Activated T-helper 1 cell treated with anti-CD3 and anti-CD28 coated beads, Interleukin-2, amount 50 U/mL, for 16 hours (primary cell): ENCODE measurements at places on chromosomes 3 and 15.
A peak's percentile ranks its signal among the peaks of the same experiment; 100 is the strongest.

GRCh38 chr3:17811646-17812045 is 69.2 kb upstream of the TBC1D5 start:
- no peak for DNase-seq

GRCh38 chr3:164477403-164477802 is 600.9 kb downstream of the SI start:
- no peak for DNase-seq

DNA sequence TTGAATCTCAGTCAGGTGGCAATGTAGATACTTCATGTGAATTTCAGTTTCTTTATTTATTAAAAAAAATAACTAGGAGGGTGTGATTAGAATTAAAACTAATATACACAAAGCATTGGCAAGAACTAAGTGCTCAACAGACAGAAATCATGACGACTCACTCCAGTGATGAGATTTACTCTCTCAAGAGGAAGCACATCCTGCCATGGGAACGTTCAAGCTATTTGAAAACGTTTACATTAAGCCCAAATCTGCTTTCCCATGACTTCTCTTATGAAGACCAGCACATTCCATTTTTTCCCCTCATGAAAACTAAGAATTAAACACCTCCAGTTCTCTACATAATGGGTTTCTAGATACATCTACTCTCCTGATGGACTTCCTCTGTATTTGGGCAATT is 8.5 kb downstream of the WDR53 start:
- DNase-seq = no peak

DNA sequence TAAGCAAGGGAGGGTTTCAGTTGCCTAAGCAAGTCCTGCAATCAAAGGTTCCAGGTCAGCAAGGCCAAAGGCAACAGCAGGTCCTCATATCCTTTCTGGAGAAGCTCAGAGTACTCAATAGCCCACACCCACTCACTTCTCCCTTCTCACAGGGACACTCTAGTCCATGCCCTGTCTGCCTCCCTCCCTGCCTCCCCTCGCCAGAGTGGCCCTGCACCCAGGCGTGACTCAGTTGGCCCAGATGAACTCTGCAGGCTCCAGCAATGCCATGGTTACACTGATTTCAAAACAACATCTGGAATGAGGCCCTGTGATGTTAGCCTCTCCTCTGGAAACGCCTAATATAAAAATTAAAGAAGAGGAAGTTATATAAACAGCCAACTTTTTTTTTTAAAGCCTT is 32.9 kb downstream of the IL16 start:
- DNase-seq = no peak

- no peak for DNase-seq
Observed at GRCh38 chr3:178054471-178054870, 481.8 kb upstream of the KCNMB2 start.

DNA sequence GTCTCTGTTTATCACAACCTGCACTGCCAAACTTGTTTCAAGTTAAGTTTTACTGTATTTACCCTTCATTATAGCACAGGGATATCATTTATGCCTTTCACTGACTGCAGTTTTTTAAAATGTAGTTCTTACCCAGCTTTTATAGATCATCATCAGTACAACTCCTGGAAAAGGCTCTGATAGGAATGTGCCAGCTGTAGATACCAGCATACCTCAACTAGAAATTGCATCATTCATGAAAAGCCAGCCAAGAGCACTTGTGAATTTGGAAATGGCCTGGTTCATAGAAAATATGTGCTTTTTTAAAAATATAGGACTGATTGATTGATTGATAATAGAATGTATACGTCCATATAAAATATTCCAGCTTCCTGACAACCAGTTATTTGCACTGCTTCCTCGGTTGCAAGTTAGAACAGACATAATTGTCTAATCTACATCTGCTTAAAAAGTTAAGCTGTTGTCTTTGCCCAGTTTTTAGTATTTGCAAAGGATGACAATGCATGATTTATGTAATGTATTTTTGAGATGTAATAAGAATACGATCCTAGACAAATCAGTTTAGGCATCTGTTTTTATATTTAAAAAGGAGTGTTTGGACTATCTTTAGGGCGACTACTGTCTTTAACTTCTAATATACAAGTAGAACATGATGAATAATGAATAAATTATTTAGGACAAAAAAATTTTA is 58.5 kb downstream of the DCUN1D1 start:
- no peak for DNase-seq

GRCh38 chr3:115436767-115437301 is 186.5 kb upstream of the GAP43 start:
- DNase-seq = no peak

DNA sequence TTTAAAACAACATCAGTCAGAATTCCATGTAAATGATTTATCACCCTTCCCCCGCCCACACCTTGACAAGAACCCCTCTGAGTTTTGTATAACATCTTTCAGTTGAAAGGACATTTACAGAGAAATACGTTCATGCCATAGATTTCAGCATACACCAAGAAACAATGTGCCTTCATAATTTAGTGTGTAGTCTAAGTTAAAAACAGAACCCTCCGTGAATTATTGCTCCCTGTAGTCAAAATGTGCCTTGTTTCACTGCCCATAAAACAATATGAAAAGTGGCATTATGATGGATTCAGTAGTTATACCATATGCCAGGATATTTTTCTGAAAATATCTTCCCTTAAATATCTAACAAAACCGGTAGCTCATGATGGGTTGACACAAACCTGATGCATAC is 953.9 kb downstream of the GBE1 start:
- DNase-seq = no peak

GRCh38 chr3:107432013-107432515 is 54.8 kb downstream of the CCDC54 start:
- no peak for DNase-seq

DNA sequence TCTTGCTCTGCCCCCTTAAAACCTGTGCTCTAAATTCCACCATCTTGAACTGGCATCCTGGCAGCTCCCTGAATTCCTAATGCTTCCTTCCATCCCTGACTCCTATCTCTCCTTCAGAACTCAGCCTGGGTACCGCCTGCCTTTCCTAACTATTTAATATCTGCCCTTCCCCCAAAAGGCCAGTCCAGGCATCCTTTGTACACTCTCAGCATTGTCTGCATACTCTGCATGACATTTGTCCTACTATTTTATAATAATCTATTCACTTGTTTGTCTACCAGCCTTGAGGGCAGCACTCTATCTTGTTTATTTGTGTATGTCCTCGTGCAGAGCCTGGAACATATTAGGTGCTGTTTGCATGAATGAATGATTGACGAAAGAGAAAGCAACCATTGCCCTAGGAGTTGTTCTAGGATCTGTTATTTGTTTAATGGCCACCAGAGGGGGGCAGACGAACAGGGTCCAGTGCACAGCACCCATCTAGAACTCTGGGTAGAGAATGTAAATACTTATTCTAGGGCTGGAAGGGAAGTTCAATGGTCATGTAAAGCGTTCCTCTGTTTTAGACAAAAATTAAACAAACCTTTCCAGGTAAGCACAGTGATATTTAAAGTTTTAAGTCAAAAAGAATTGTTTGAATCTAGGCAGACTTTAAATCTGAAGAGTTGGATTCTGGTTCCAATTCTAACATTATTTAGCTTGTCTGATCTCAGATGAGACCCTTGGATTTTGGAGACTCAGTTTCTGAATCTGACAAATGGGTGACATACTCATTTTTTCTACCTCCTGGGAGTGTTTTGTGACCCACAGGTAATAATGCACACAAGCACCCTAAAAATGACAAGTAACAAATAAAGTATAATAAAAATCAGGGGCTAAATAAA is 125.8 kb upstream of the GALNT15 start:
- peak; percentile 9 for DNase-seq

GRCh38 chr3:156373095-156373494 is 181.8 kb downstream of the SSR3 start:
- DNase-seq = no peak

DNA sequence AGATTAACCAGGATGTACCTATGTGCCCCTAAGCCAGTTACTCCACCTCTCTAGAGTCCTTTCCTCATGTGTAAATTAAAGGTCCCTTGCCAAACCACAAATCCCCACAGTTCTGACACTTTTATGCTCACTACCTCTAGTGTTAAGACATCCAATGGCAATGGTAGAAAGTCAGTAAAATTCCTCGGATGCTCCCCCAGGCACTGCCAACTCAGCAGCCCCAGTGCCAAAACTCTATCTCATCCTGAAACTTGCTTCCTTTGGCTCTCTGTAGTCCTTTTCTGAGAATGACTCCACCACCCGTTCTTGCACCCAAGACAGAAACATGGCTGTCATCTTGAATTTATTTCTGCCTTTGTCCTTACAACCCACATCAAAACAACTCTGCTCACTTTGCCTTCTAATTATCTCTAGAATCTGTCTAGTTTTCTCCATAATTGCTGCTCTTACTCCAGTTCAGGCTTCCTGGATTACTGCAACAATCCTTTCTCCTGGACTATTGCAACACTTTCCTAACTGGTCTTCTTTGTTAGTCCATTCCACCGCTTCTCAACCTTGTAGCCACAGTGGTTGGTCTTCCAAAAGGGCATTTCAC is 41.6 kb downstream of the MB21D2 start:
- no peak for DNase-seq

- DNase-seq = no peak
Observed at GRCh38 chr3:198076722-198077308, 116.8 kb downstream of the LMLN start.

DNA sequence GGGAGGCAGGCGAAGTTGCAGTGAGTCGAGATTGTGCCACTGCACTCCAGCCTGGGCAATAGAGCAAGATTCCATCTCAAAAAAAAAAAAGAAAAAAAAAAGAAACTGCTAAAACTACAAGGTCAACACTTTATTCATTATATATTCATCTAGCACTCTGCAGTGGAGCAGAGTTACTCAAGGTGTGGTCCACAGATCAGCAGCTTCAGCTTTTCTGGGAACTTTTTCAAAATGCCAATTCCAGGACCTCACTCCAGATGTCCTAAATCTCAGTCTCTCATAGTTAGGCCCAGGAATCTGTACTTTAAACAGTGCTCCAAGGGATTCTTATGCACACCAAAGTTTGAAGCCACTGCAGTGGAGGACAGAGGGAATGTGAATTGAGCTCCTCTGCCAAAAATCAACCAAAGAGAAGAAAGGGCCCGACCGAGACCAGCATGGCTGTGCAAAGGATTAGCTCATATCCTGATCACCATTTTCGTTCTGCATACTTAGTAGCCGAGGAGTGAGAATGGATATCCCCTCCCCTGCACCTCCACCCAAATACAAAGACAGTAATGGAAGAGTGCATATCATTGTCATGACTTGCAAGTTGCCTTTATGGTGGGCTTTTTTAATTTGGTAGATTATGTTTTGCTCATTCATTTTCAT is 201.9 kb downstream of the MEX3B start:
- no peak for DNase-seq

DNA sequence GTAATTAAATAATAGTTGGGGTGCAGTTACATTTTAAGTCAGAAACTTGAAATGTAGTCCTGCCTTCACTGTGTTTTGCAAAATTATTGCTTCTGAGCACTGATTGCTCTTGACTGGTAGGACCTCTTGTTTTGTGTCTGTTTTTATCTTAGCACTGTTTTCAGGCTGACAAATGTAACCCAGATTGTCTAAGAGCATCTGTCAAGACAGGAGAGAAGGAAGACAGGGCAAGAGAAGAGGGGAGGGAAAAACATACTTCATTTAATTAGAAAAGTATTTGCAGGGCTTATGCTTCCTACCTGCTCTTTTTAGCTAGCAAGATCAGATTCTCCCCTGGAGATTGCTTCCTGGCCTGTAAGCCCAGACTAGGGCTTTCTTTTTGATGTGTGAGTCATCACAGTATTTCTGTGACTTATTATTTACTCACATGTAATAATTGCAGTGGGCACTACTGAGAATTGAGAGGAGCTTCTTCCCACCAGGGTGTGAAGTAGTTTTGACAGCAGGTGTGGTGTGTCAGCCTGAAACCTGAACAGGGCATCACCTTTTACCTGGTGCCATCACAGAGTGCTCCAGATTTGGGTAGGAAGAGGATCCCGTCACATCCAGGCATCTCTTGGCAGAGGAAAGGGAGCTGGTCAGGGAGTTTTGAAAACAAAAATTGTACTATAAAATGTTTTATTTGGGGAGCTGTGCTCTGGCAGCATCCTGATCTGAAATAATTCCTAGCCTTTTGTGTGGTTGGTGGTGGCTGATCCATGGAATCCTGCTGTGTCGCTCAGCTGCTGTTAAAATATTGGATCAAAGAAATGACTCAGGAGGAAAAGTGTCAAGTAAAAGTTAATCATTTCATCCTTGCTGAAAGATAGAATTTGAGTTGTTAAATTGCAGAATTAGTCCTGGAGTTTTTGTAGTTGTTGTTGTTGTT is 98.2 kb downstream of the TMEM108 start:
- DNase-seq = no peak

GRCh38 chr15:49621401-49621811 is 558 bp downstream of the DTWD1 start:
- no peak for DNase-seq

GRCh38 chr3:191961529-191961928 is 500.6 kb downstream of the PYDC2 start:
- DNase-seq = no peak

- DNase-seq = no peak
Observed at GRCh38 chr3:62638316-62638715, 236.9 kb downstream of the CADPS start.

- no peak for DNase-seq
Observed at GRCh38 chr15:72740219-72740618, 43.3 kb downstream of the ADPGK start.

- no peak for DNase-seq
Observed at GRCh38 chr3:118167571-118167970, 867.1 kb downstream of the IGSF11 start.

DNA sequence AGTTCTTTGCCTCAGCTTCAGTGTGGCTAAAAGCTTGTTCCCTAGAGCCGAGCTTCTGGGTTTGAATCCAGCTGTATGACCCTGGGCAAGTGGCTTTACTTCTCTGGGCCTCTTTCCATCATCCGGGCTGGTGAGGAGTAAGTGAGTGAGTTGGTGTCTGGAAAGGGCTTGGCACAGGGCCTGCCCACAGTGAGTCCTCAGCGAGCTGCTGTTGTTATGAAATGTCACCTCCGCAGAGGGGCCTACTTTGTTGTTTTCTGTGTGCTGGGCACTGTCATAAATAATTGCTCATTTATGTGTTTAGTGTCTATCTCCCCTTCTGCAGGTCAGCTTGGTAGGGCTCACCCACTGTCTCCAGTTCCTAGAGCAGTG is 31.7 kb downstream of the SLC6A6 start:
- DNase-seq = no peak

GRCh38 chr3:181619897-181620296 is 91.8 kb upstream of the SOX2 start:
- no peak for DNase-seq

- DNase-seq = peak; percentile 20
Observed at GRCh38 chr15:68210821-68211655, 5.9 kb upstream of the CALML4 start.

GRCh38 chr3:175453361-175453760 is 594.2 kb downstream of the NAALADL2 start:
- DNase-seq = no peak
